ENCODE measurements at places on chromosomes 16 and 17. TPM values are rescaled to one million over a fixed set of nuclear protein-coding genes. Genes with fewer than 3 reads are reported as not detected.

GRCh38 chr16:54284931-54285413, 1.6 kb downstream of the IRX3 start:
- peaks cover 81% of the 10 kb centered on the region for H3K4me1 ChIP-seq
- H3K4me3 ChIP-seq: peak overlapping the region; percentile 41
- no peak overlapping the region for H3K27ac ChIP-seq
- no peak for DNase-seq
- peaks cover 82% of the 10 kb centered on the region for H3K27me3 ChIP-seq
- no peaks in the 10 kb centered on the region for H3K36me3 ChIP-seq

Gene C16orf96
- 0.23 TPM for total RNA-seq

GRCh38 chr16:7330709-7331108, 1.9 kb upstream of the RBFOX1 start:
- no peaks in the 10 kb centered on the region for H3K4me1 ChIP-seq
- H3K27ac ChIP-seq: no peak overlapping the region
- no peaks in the 10 kb centered on the region for H3K36me3 ChIP-seq
- no peak overlapping the region for H3K4me3 ChIP-seq

Gene RAMP2
- total RNA-seq: 9.7 TPM

Gene SULT1A4
- total RNA-seq: 26.2 TPM

Gene GAST
- total RNA-seq: not detected

DNA sequence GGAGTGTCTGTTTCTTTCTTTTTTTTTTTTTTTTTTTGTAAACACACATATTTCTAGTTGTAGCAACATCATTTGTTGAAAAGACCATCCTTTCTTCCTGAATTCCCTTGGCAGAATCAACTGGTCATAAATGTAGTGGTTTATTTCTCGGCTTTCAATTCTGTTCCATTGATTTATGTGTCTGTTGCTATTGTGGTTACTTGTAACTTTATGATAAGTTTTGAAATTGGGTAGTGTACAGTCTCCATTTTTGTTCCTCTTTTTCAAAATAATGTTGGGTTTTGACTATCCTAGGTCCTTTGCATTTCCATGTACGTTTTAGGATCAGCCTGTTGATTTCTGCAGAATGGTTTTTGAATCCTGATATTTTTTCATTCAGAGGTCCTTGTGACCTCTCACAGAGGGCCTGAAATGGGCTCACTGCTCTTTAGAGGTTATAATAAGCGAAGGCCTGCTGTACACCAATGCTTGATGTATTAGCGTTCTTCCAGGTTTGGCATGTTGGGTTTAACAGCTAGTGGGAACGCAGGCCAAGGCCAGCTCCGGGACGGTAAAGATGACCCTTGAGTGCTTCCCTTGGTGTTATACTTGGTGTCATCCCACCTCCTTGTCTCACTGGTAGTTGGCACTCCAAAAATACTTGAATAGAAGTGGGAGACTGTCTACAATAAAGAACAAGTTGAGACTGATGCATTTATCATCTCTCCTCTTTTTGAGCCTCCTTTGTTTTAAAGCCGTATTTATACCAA, 43.8 kb downstream of the ZNRF1 start:
- H3K4me3 ChIP-seq: no peak overlapping the region
- no peaks in the 10 kb centered on the region for H3K36me3 ChIP-seq
- no peaks in the 10 kb centered on the region for H3K4me1 ChIP-seq
- no peaks in the 10 kb centered on the region for H3K27me3 ChIP-seq
- no peak overlapping the region for H3K27ac ChIP-seq

GRCh38 chr16:85199069-85199725, 86.9 kb upstream of the CIBAR2 start:
- no peak overlapping the region for H3K4me3 ChIP-seq
- H3K36me3 ChIP-seq: no peaks in the 10 kb centered on the region
- no peak overlapping the region for H3K27ac ChIP-seq
- no peak for DNase-seq
- no peaks in the 10 kb centered on the region for H3K27me3 ChIP-seq

DNA sequence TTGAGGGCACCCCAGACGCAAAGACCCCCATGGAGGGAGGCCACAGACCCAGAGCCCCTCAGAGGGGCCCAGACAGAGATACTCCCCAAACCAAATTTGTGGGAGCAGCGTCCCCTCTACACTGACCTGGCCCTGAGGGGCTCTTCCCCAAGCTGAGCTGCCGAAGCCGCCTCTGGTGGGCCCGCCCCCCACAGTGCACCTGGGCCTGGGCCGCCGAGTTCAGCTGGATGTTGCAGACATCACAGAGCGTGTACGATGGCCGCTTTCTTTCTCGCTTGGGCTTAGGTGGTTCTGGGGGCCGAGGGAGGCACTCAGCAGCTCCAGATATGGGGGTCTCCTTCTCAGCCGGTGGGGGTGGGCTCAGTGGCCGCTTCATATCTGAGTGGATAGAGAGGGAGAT, 12.3 kb upstream of the C17orf113 start:
- H3K36me3 ChIP-seq: no peaks in the 10 kb centered on the region
- no peaks in the 10 kb centered on the region for H3K27me3 ChIP-seq
- H3K4me1 ChIP-seq: no peaks in the 10 kb centered on the region
- H3K4me3 ChIP-seq: no peak overlapping the region
- no peak for DNase-seq
- no peak overlapping the region for H3K27ac ChIP-seq

GRCh38 chr17:48478224-48479013, 48.4 kb upstream of the SKAP1 start:
- no peaks in the 10 kb centered on the region for H3K27me3 ChIP-seq
- DNase-seq: no peak
- no peaks in the 10 kb centered on the region for H3K4me1 ChIP-seq
- no peak overlapping the region for H3K4me3 ChIP-seq
- no peaks in the 10 kb centered on the region for H3K36me3 ChIP-seq

GRCh38 chr17:55852734-55853133, 101.9 kb downstream of the PCTP start:
- no peaks in the 10 kb centered on the region for H3K36me3 ChIP-seq
- H3K27ac ChIP-seq: no peak overlapping the region
- H3K4me3 ChIP-seq: no peak overlapping the region
- DNase-seq: no peak
- no peaks in the 10 kb centered on the region for H3K27me3 ChIP-seq
- no peaks in the 10 kb centered on the region for H3K4me1 ChIP-seq

Gene MGAT5B
- 0.42 TPM for total RNA-seq

- H3K27me3 ChIP-seq: no peaks in the 10 kb centered on the region
- H3K4me1 ChIP-seq: no peaks in the 10 kb centered on the region
- DNase-seq: no peak
- no peak overlapping the region for H3K4me3 ChIP-seq
- no peaks in the 10 kb centered on the region for H3K36me3 ChIP-seq
Observed at GRCh38 chr16:73405851-73406250, 357.9 kb upstream of the ZFHX3 start.

Gene CHP2
- not detected for total RNA-seq

DNA sequence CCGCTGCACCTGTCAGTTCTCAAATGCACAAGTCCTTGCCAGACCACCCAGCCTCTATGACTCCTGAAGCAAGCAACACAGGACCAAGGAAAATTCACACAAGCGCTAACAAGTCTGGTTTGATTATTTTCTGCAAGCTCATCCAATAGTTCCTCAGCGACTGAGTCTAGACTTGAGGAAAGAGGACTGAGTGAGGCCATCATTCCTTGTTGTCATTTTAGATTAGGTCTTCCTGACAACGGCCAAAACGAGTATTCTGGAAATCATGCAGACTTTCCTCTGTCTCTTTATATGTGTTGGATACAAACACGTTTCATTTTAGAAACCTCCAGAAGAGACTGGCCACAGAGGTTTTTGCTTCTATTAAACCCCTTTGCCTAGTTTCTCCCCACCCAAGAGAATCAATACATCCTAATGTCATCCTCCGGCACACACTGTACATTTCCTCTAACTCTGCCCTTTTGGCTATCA, 561 bp downstream of the CCDC47 start:
- peak overlapping the region; percentile 98 for H3K4me3 ChIP-seq
- H3K36me3 ChIP-seq: peaks cover 21% of the 10 kb centered on the region
- H3K4me1 ChIP-seq: peaks cover 70% of the 10 kb centered on the region

DNA sequence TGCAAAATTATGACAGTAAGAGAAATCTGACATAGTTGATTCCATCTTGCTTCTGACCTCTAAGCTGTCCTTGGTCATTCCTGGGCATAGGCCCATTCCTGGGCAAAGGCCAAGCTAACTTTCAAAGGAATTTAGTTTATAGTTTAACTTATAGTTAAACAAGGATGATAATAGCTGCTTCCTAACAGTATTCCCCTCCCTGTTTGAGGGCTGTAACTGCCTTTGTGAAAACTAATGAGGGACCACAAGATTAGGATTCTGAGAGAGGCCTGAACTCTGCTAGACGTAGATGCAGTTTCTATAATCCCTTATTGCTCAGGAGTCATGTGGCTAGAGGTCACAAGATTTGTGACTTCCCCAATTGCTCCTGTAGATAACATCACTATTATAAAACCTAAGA, 80.2 kb upstream of the ASIC2 start:
- no peaks in the 10 kb centered on the region for H3K4me1 ChIP-seq
- no peak for DNase-seq
- no peak overlapping the region for H3K27ac ChIP-seq
- H3K27me3 ChIP-seq: no peaks in the 10 kb centered on the region
- H3K4me3 ChIP-seq: no peak overlapping the region

DNA sequence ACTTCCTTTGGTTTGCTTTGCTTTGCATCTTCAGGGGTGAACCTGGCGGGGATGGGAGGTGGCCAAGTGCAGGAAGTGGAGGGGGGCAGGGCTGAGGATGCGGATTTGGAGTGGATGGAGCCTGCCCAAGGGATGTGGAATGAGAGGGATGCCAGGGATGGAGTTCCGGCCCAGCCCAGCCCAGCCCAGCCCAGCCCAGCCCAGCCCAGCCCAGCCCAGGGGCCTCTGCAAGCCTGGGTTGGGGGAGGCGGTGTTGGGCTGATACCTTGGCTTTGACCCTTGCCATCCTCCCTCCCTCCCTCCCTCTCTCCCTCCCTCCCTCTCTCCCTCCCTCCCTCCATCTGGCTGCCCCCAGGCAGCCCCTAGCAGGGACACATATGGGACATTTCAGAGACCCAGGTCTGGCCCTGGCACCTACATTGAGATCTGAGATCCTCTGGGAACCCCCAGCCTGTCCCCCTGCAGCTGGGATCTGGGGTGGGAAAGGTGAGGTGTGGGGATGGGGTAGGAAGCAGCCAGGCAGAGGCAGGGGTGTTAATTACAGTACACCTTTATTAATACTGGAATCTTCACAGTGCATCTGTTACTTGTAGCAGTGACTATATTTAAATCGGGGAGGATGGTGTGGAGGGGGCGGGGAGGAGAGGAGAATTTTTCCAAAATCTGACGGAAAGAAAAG, 14.5 kb downstream of the IL34 start:
- peaks cover 24% of the 10 kb centered on the region for H3K36me3 ChIP-seq
- H3K4me1 ChIP-seq: peaks cover 38% of the 10 kb centered on the region
- DNase-seq: no peak
- no peak overlapping the region for H3K4me3 ChIP-seq
- peak overlapping the region; percentile 28 for H3K27ac ChIP-seq

Gene TSPAN10
- not detected for total RNA-seq

DNA sequence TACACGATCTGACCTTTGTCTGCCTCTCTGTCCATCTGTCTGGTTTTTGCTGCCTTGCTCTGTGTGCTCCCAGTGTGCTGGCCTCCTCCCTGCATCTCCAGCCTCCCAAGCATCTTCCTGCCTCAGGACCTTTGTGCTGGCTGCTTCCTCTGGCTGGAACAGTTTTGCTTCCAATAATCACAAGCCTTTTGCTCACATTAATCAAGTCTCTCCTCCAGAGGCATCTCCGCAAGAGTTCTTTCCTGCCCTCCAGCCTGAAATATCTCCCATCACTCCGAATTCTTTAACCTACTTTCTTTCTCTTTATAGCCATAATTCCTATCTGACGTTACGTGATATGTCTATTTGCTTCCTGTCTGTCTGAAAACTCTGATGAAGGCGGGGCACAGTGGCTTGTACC, 267.1 kb downstream of the ABCC12 start:
- H3K4me1 ChIP-seq: no peaks in the 10 kb centered on the region
- H3K27me3 ChIP-seq: no peaks in the 10 kb centered on the region
- no peak for DNase-seq

Gene TERF2IP
- total RNA-seq: 73.5 TPM

DNA sequence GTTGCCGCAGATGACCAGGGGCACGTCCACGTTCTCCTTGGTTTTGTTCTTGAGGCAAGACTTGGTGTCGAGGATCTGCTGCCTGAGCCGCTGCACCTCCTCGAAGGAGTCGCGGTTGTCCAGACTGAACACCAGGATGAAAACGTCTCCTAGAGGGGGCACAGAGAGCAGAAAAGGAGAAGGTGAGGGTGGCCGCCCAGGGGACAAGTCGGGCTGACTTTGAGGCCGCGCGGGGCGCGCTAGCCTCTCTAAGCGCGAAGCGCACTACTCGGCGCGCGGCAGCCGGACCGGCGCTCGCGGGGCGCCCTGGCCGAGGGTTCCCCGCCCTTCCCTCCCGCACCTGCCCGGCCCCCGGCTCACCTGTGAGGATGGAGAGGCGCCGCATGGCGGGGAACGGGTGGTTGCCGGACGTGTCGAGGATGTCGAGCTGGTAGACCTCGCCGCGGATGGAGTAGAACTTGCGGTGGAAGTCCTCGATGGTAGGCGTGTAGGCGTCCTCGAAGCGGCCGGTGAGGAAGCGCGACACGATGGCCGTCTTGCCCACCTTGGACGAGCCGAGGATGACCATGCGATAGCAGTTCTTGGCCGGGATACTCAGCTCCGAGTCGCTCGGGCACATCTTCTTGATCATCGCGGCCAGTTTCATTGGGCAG, 533 bp downstream of the RASD1 start:
- H3K27ac ChIP-seq: peak overlapping the region; percentile 81
- peak overlapping the region; percentile 78 for H3K4me3 ChIP-seq
- DNase-seq: peak; percentile 84
- H3K36me3 ChIP-seq: no peaks in the 10 kb centered on the region
- peaks cover 17% of the 10 kb centered on the region for H3K27me3 ChIP-seq
- peaks cover 54% of the 10 kb centered on the region for H3K4me1 ChIP-seq

DNA sequence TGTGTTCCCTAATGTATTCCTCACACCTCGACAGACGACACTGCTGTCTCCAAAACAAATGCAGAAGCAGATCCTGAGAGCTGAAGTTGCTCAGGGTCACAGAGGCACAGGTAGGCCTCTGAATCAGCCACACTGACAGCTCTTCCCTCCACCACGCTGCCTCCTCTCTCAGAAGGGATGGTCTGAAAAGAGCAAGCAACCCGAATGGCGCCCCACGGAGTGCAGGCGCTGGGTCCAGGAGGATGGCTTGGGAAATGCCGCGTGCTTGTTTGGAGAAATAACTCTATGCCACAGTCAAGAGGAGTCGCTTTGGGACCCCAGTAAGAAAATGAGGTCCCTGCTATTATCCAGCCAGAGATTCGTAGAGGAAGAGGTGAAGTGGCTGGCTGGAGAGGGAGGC, 15.9 kb downstream of the CYB561 start:
- H3K4me1 ChIP-seq: peaks cover 15% of the 10 kb centered on the region
- H3K4me3 ChIP-seq: no peak overlapping the region
- no peaks in the 10 kb centered on the region for H3K36me3 ChIP-seq
- no peaks in the 10 kb centered on the region for H3K27me3 ChIP-seq

Gene ITGB3
- 32.6 TPM for total RNA-seq

GRCh38 chr17:41065829-41066624, at the start of gene KRTAP2-4:
TSS of gene KRTAP2-4 (minus strand) at chr17:41065879. CDS start at chr17:41065845, 34 bp downstream.
- H3K36me3 ChIP-seq: no peaks in the 10 kb centered on the region
- no peak within 1 kb of the TSS for H3K27ac ChIP-seq
- no peaks in the 10 kb centered on the region for H3K27me3 ChIP-seq
- H3K4me1 ChIP-seq: no peaks in the 10 kb centered on the region

Gene WDR90
- 28.7 TPM for total RNA-seq

GRCh38 chr16:84815462-84815861, 4.3 kb upstream of the CRISPLD2 start:
- peaks cover 5% of the 10 kb centered on the region for H3K27me3 ChIP-seq
- H3K4me1 ChIP-seq: peaks cover 29% of the 10 kb centered on the region
- H3K36me3 ChIP-seq: no peaks in the 10 kb centered on the region
- H3K27ac ChIP-seq: no peak overlapping the region
- H3K4me3 ChIP-seq: no peak overlapping the region
- no peak for DNase-seq

Gene COX11
- 30.8 TPM for total RNA-seq
